T-helper 2 cell (primary cell): ENCODE measurements at places on chromosomes 4 and X.

GRCh38 chrX:31845003-31845402 is 773.2 kb upstream of the FTHL17 start:
- no peak for DNase-seq

- no peak for DNase-seq
Observed at GRCh38 chr4:170111085-170111484, 21.3 kb upstream of the AADAT start.

- peak; percentile 46 for DNase-seq
Observed at GRCh38 chrX:47579537-47579936, 2.7 kb upstream of the TIMP1 start.

DNA sequence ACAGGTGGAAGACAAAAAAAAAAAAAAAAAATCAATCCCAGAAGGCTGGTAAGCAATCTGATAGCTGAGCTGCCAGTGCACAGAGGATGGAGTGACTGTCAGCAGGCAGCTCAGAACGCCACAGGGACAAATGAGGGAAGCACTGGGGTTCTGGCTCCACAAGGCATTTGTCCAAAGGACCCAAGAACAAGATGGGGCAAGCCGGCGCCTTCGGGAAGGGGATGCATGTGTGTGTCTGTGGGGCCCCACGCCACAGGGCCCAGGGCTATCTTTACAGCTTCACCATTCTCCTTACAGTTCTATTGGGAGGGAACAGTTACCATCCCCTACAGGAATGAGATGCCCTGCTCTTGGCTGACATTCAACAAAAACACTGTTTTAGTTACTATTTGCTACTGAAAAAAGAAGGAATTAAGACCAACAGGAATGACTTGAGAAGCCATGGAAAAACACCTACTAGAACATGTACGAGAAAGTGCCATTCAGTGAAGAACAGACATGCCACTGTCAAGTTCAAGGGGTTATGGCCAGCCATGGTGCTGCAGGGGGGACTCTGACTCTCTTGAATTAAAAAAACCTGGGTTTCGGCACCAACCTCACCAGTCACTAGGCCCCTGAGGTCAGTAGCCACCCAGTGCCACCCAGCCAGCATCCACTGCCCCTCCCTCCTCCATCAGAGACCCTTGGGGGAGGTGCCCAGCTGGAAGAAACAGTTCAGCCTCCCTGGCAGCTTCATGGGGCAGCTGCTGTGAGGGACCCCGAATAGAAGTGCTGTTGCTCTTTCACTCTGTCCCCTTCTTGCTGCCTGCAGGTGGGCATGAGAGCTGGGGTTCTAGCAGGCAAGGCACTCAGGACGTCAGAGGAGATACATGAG is 18.5 kb downstream of the WDR1 start:
- DNase-seq, result no peak

DNA sequence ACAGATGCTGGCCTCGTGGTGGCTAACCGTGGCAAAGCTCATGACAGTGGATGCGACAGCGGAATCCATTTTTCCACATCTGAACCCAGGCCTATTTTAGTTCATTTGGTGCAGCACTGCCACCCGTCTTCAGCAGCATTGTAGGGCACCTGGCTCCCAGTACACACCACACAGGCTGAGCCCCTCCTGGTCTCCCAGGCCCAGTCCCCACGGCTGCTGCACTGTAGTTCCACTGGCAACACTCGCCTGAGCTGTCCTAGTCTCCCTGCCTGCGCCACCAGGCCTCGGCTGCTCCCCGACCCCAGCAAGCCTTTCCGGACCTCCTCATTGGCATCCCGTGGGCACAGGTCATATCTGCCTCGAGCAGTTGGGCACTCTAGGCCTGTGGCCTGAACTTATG is 76.2 kb downstream of the MTMR1 start:
- DNase-seq, result no peak

DNA sequence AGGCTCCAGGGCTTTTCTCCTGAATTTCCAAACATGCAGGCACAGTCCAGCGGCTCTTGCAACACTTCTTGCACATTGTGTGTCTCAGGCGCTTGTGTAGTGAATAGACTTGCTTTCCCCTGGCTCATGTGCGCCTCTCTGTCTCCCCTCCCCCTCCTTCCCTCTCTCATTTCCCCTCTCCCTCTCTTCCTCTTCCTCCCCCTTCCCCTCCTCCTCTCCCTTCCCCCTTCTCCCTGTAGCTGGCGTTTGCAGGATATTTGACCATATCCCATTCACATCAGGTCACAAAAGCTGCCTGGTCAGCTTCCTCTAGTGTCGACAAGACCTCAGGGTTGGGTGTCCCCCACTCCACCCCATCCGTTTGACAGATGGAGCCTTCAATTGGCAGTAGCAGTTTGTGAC is 2.4 kb downstream of the CHST7 start:
- no peak for DNase-seq

DNA sequence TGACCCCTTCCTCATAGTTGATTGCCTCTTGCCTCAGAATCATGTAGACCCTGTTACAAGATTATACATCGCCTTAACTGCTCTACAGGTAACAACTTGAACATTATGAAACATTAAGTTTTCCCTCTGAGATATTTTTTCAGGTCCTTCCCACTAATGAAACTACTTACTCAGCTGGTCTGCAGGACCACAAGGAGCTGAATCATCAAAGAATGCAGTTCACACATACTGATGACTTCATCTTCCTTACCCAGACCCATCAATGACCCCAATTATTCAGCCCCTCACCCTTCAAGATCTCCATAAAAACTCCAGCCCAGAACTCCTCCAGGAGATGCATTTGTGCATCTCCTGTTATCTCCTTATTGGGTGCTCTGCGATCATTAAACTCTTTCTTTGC is 720.9 kb downstream of the RAPGEF2 start:
- DNase-seq, result no peak

- no peak for DNase-seq
Observed at GRCh38 chrX:73561801-73562200, 1.2 kb upstream of the CHIC1 start.

DNA sequence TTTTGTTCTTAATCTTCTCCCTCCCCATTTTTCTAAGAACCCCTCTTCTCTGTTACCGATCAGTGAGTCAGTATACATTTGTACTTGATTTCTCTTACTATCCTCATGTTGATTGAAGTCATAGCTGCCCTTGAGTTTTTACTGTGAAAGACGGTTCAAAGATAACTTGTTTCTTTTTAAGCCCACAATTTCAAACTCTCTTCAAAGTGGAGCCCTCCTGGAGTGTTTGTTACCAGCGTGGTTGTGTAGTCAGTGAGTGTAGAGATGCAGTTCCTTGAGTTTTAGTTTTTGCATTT is 7.9 kb downstream of the PPP1R3F start:
- no peak for DNase-seq

DNA sequence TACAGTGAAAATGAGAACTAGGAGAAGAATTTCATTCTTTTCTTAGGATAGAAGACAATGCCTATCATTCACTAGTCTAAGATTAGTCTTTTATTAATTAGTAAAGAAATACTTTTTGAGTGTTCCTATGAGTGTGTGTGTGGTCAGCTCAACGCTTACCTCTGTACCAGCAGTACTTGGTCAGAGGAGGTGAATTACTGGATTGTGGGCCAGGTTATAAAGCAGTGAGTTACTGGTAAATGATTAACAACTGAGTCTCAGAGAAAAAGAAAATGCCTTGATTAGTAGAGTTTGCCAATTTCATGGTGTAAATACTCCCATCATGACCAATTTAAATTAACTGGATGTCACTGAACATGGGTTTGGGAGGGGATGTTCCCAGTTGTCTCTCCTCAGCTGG is 444.6 kb downstream of the STIM2 start:
- no peak for DNase-seq

GRCh38 chr4:128225148-128225547 is 62.5 kb downstream of the PGRMC2 start:
- DNase-seq, result no peak

DNA sequence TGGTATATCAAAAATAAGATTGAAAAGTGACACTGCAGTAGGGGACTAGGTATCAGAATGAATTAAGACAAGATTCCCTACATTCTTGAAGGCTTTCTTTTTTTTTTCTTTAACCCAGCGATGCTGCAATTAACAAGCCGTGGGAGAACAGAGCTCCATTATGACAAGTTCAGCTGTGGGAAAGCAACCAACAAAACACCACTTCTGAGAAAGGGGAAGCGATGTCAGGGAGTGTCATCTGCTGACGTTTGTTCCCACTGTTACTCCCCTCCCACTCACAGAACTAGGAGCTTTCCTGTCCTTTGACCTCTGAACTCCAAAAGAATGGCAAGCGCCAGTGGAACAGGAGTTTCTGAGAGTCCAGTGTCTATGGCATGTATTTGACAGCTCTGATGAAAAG is 90.2 kb upstream of the SLITRK2 start:
- DNase-seq, result no peak

- no peak for DNase-seq
Observed at GRCh38 chrX:21907260-21907659, 33.2 kb upstream of the SMS start.

- DNase-seq, result peak; percentile 41
Observed at GRCh38 chrX:108091878-108092291, 307 bp downstream of the ATG4A start.

- no peak for DNase-seq
Observed at GRCh38 chr4:6563935-6564645, 10.9 kb upstream of the MAN2B2 start.

- DNase-seq, result no peak
Observed at GRCh38 chrX:69145714-69146113, 19.5 kb downstream of the PJA1 start.

DNA sequence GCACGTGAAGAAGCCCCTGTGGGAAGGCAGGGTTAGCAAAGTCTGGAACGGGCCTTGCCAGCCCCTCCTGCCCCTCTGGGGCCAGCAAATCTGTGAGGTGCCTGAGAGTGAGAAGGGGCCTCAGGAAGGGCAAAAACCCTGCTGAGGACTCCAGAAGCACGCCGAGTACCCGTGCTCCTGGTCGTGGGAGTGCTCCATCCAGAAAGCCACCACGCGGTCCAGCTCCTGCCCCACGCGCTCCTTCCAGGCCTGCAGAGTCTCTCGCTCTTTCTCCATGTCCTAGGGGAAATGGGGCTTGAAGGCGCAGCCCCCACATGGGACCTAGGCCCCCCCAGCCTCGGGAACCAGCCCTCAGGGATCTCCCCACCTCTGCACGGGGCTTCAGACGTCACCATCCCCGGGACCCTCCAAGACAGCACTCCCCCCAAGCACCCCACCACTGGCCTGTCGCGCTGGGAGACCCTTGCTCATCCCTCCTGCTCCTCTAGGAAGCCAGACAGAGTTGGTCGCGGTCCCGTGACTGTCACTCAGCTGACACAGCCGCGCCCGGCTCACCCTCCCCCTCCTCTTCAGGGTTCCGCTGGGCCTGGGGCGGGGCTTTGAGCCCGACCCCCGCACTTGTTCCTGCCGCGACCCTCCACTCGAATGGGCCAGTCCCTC is at the start of gene RENBP:
TSS of gene RENBP (minus strand) at position 504 of the 660 bp plus-strand sequence. CDS start at position 471, 33 bp downstream.
- no peak for DNase-seq

- no peak for DNase-seq
Observed at GRCh38 chr4:17124767-17125166, 226.3 kb upstream of the LDB2 start.

DNA sequence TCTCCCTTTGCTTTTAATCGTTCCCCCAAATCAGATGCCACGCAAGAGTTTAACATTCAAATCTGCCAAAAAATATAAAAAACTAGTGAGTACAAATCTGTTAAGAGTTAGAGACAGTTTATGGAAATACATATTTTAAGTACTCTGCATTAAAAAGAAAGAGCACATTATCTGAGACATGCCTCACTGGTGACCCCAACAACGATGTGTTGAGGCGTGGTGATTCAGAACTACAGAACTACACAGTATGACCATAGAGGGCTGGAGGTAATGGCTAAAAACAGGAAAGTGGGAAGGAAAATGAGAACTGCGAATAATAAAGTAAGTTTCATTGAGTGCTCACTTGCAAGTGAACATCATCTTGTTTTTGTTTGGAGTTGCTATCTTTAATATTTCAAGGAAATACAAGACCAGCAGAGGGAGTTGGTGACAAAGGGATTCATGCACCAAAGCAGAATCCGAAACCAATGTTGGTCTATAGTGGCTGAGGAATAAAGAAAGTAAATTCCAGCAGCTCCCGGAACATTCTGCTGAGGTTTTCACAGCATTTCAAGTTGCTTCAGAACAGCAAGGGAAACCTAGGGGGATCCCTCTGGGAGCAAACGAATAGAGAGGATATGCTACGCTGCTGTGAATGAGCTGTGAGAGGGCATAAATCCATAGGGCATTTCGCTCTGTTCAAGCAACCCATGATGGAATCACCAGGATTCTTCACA is 92.2 kb downstream of the DCHS2 start:
- DNase-seq, result no peak

- no peak for DNase-seq
Observed at GRCh38 chrX:39195156-39195555, 393.9 kb downstream of the MID1IP1 start.

DNA sequence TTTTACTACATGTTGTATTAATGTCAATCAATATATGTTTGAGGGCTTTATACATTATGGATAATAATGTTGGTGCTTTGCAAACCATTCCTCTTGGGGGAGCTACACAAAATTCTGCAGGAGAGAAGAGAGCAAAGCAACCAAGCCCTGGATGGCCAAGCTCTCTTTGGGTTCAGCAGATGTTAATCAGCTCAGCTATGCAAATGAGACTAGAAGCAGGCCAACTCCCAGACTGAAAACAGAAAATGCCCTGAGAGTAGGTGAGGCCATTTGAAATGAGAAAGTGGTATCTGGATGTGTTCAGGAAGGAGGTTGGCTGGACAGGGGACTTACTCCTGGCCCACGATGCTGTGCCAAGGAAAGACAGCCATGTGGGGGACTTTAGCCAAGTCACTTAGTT is 387.0 kb downstream of the BCOR start:
- DNase-seq, result no peak

DNA sequence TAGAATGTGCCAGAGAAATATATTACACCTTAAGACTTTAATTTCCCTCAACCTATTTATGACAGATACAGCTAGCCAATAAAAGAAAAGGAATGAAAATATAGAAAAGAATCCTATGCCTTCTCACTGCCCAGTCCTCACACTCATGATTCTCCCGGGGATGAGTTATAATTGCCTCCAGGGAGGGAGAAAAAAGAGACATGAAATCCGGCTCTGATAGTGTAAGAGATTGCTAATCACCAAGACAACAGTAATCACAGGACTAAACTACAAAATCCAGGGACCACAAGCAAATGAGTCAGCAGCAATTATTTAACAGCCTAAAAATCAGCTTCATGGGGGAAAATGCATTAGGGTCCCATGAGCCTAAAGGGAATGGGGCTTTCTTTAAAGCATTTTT is 95.9 kb upstream of the DUSP21 start:
- DNase-seq, result no peak

DNA sequence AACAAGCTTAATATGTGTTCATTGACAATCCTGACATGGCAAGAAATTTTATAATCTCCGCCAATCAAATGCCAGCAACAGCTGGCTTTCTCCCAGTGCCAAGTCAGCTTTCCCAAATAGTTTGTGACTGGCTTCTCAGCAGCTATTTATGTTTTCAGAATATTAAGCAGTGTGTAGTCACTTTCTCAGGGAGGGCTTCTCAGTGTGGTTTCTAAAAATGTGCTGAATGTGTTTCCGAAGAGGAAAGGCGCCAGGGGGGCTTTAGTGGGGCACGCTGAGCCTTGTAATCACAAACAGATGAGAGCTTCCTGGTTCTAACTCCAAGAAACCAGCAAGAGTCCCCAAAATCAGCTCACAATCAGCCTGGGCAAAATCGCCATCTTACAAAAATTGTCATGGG is 258.7 kb upstream of the CPEB2 start:
- no peak for DNase-seq

- no peak for DNase-seq
Observed at GRCh38 chrX:24235084-24235710, 78.7 kb downstream of the SUPT20HL2 start.

- no peak for DNase-seq
Observed at GRCh38 chrX:152926279-152926678, 28.4 kb downstream of the ZNF185 start.
